Pons (tissue), 1 donor: ENCODE measurements at places on chromosomes 16 and 17.

DNA sequence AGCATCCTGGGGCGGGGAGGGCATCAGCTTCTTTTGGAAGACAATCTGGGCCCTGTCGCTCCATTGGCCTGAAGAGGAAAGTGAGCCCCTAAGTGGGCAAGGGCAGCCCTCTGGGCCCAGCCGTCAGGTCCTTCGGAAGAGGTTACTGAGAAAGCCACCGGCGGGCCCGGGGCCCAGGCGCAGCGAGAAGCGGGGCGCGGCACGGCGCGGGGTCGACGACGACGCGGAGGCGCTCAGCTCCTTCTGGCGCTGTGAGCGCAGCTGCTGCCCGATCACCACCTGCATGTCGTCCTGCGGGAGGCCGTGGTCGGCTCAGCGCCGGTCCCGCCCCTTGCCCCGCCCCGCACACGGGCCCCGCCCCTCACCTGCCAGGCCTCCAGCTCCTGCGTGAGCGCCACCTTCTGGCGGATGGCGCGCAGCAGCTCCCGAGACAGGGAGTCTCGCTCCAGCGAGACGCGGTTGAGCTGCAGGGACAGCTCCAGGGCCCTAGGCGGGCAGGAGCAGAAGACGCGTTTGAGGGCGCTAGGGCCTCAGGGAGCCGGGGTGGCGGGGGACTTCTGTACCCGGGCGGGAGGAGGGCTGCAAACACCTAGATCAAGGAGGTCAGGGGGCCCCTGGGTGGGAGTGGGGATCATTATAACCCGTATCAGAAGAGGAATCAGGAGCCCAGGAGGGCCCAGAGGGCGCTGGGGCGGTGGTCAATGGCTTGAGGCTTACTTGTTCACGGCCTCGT, 4.3 kb downstream of the THOC6 start:
- peak; percentile 43 for DNase-seq

GRCh38 chr17:52237151-52237550, 78.6 kb upstream of the CA10 start:
- DNase-seq: no peak

GRCh38 chr16:85200471-85201278, 88.4 kb upstream of the CIBAR2 start:
- no peak for DNase-seq

DNA sequence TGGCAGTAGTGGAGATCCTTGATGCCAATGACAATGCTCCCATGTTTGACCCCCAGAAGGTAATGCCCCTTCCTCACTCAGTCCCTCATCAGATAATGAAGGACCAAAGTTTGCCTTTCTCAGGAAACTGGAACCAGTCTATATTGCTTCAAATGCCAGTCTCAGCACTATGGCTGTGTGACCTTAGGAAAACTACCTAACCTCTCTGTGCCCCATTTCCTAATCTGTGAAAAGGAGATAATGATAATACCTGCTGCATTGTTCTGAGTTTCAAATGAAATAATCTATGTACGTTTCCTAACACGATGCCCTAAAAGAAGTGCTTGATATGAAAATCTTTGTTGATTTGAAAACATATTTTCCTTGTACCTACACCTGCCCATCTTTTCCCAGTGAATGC, 35.9 kb downstream of the CDH3 start:
- DNase-seq: no peak

DNA sequence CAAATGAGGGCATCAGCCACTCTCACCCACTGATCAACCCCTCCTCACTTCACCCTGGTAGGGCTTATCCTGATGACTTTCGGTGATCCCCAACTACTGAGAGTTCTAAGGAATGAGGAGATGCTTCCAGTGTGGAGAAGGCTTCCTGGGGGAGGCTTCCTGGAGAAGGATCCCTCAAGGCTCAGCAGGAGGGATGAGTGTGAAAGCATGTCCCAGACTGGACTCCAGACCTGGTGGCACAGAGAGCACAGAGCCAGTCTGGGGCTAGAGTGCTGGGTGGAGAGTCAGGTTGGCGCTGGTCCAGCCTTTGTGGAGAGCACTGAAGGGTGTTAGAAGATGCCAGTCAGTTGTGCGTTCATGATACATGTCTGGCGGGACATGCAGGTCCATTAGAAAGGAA, 53.7 kb downstream of the PLD6 start:
- DNase-seq: peak; percentile 39

DNA sequence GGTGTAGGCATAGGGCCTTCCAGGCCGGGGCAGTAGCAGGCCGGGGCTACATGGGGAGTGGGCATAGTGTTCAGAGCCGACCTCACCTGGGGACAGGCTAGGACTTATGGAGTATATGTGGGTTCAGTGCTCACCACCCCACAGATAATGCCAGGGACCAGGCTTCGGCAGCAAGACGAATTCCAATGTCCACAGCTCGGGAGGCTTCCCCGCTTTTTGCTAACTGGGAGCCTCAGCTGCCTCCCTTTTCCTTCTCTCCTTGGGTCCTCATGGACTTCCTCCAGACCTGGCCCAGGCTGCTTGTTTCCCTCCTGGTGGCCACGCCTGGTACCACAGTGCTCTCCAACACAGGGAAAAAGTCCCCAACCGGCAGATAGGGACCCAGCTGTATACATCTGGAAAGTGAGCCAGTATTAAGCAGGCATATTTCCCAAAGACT, 20.1 kb upstream of the SLC46A1 start:
- no peak for DNase-seq

- DNase-seq: no peak
Measured at GRCh38 chr17:4219241-4219640, 44.5 kb downstream of the ANKFY1 start.

- no peak for DNase-seq
Measured at GRCh38 chr17:53894591-53894990, 71.9 kb downstream of the KIF2B start.

DNA sequence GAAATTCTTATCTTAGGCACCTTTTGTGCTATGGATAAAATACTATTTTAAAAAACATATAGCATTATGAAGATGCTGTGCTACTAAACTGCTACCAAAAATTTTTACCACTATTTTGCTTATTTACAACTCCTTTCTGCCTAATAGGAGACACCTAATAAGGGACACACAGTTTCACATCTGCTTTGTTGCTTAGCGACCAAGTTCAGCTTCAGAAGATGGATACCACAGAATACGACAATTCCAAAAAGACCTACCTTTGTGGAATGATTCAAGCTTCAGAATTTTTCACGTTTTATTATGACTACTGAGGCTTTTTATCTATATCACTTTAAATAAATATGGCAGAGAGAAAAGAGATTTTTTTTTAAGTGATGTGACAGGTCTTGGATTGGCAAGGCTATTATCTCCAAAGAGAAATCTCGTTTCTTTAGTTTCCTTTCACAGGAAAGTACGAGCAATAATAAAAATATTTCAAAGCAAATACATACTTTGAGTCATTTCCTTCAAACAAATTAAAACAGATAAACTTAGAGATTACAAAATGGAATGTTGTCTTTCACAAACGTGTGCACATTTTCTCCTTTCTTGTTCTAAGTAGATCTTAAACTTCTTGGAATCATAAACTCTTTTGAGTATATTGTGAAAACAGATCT, 35.4 kb downstream of the SPAG9 start:
- no peak for DNase-seq

DNA sequence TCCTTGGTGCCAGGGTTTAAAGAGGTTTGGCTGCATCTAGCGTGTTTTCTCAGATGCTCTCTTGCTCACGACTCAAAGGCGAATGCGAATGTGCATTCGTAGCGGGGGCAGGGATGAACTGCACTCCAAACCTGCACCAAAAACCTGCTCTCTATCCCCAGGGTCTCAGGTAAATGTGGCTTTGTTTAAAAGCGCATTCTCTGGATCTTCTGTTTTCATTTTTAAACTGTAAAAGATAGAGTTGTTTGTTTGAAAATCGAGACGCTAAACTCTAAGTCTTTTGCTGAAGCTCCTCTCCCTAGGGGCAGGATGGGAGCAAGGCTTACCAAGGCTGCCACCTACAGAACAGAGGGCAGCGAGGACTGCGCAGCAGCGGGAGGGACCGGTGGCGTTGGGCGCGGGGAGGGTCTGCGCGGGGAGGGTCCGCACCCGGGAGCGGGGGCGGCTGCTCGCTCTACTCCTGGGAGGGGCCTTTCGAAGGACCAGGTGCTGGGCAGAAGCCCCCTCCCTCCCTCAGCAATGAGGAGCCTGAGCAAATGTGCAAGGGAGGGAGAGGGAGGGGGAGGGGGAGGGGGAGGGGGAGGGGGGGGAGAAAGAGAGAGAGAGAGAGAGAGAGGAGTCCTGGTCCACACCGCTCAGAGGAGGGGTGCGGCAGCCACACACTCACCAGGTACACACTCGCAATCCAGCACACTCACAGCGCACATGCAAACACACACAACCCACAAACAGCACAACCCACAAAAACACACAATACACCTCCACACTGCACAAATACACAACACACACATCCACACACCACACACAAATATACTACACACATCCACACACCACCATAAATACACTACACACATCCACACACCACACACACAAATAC, 142.8 kb downstream of the GRIN2A start:
- DNase-seq: peak; percentile 87

DNA sequence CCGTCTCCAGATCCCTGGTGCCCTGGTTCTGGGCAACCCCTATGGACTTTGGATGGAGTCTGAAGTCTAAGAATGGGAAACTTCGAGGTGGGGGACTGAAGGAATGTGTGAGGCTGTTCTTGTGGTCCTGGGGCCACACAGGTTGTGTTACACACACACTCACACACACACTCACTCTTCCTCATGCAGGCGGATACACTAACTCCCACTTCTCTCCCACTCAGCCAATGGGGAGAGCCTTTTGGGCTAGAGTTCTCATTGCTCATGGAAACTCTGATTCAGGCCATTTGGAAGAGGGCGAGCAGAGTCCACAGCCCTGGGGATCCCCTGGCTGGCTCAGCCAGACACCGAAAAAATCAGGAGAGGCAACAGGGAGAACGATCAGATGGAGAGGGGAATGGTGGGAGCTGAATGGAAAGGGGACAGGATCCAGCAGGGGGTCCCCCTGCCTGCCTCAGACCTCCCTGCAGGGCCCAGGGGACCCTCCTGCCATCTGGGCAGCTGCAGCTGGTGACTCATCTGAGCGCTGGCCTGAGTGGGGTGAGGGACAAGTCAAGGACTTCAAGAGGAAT, 9.1 kb downstream of the IGFBP4 start:
- no peak for DNase-seq

DNA sequence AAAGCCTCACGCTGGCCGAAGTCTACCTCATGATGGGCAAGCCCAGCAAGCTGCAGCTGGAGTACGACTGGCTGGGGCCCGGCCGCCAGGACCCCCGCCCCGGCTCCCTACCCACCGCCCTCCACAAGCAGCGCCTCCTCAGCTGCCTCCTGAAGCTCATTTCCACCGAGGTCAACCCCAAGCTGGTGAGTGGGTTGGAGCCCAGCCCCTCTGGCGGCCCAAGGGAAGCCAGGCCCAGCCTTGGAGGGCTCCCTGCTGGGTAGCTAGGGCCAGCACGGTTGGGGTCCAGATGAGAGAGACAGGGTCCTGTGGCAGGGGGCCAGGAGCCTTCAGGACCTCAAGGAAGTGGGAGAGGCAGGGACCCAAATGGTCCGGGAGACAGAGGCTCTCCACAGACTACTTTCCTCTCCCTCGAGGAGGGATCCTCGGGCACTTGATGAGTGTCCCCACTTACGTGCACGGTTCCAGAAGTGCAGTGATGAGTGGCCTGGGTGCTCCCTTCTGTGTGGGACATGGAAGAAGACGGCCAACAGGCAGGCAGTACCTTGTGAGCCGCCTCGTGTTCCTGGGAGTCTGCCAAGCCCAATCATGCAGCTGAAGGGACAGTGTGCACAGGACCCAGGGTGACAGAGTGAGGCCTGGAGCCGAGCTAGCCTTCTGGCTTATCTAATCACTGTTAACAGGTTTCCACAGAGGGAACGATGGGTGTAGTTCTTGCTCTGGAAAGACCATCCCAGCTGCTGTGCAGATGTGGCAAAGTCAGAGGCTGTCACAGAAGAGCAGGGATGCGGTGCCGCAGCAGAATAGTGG, 21.1 kb upstream of the JPT2 start:
- DNase-seq: no peak

DNA sequence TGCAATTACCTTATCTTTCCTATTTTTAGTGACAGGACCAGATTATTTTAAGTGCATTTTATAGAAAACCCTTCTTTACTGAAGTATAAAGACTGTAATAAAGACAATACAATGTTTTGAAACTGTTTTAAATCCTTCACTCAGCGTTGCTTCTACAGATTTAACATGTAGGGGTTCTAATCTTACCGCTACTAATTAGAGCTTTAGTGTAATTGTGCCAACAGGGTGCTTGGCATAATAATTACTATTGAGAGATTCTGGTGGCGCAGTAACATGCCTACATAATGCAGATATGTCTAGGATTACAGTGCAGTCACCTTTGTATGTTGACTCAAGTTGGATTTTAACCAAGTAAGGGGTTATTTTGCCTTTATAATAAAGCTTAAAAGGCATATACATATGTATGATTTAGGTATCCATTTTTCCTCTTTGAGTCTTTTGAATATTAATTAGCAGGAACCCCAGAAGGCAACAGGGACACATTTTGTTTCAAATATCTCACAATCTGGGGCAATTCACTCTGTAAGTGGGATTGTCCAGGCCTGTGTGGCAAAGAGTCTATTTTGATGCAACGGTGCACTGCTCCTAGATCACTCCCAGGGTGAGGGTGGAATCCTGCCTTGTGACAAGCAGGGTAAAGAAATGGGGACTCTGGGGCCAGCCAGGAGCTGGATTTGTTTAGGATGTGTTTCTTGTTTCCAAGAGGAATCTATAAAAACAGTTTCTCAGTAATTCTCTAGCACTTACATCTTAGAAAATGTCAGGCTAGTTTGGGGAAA, 604.7 kb upstream of the SALL1 start:
- DNase-seq: no peak

DNA sequence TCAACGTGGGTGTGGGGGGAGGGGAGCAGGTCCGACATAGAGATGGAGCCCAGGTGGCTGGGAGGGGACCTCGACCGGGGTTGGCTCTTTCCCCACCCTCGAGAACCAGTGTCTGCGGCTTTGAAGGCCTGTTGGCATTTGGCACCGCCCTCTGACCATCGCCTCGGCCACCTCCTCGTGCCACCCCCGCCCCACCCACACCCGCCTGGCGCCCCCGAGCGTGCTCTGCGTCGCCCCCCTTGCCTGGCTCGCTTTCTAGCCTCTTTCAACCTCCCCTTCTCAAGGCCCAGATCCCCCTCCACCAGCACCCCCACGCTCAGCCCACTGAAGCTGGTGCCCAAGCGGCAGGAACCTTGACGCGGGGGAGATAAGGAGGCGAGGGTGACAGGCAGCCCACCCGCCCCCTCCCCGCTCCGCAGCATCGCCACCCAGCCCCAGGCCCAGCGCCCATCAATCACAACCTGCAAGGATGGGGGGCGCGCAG, 619 bp downstream of the CACNB1 start:
- DNase-seq: no peak

- DNase-seq: no peak
Measured at GRCh38 chr17:9144502-9145249, 123.4 kb downstream of the NTN1 start.

DNA sequence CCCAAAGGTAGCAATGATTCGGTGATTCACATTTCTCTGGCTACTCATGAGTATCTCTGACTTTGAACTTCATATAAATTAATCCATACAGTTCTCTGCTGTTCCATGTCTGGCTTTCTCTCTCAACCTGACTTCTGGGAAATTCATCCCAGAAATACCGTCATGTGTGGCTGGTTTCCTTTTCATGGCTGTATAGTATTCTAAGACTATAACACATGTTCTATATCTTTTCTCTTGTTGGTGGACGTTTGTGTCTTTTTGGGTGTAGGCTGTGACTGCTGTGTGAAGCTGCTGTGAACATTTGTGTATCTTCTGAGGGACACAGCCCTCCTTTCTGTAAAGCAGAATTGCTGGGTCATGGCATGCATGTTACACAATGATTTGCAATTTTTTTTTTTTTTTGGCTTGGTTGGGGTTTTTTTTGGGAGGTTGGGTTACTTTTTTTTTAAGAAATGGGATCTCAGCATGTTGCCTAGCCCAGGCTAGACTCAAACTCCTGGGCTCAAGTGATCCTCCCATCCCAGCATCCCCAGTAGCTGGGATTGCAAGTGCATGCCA, 6.3 kb downstream of the TTYH2 start:
- no peak for DNase-seq
